ENCODE measurements at places on chromosomes 4 and X.

GRCh38 chr4:28868841-28869240 is 1851.3 kb upstream of the PCDH7 start:
- DNase-seq: no peak

GRCh38 chr4:88585917-88586316 is 6.4 kb upstream of the HERC3 start:
- DNase-seq: no peak

DNA sequence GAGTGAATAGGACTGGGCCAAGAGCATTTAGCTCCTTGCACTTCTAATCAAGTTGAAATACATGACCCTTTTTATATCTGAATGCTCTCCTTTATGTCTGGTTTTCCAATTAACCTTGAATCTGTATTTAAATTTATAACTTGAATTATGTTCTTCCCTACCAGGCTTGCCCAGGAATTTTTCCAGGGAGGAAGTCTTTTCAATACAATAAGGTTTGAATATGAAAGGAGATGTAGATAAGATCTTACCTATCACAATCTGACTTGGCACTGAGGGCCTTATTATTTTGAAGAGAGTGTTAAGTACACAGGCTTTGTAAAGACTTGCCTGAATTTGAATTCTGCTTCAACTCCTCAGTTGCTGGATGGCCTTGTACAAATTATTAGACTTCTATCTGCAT is 555.7 kb downstream of the PCDH7 start:
- no peak for DNase-seq

GRCh38 chr4:38132107-38132673 is 172.0 kb downstream of the PTTG2 start:
- peak; percentile 73 for DNase-seq

- no peak for DNase-seq
Observed at GRCh38 chr4:74598611-74599325, 153.8 kb downstream of the AREG start.

DNA sequence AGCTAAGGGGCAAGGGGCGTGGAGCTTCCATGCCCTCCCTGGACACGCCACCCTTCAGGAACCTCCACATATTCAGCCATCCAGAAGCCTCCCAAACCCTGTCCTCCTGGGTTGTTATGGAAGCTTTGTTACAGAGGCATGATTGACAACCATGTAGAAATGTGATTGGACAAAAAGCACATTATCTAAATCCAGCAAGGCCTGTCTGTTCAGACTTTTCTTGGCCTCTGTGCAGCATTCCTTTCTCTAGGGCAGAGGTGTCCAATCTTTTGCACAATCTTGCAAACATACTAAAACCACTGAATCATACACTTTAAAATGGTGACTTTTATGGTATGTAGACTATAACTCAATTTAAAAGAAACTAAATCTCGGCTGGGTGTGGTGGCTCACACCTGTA is 12.7 kb downstream of the STEEP1 start:
- no peak for DNase-seq

GRCh38 chrX:140099221-140099620 is 133.9 kb upstream of the CXorf66 start:
- no peak for DNase-seq

- DNase-seq: no peak
Observed at GRCh38 chr4:119517361-119518229, 111.0 kb downstream of the PDE5A start.

DNA sequence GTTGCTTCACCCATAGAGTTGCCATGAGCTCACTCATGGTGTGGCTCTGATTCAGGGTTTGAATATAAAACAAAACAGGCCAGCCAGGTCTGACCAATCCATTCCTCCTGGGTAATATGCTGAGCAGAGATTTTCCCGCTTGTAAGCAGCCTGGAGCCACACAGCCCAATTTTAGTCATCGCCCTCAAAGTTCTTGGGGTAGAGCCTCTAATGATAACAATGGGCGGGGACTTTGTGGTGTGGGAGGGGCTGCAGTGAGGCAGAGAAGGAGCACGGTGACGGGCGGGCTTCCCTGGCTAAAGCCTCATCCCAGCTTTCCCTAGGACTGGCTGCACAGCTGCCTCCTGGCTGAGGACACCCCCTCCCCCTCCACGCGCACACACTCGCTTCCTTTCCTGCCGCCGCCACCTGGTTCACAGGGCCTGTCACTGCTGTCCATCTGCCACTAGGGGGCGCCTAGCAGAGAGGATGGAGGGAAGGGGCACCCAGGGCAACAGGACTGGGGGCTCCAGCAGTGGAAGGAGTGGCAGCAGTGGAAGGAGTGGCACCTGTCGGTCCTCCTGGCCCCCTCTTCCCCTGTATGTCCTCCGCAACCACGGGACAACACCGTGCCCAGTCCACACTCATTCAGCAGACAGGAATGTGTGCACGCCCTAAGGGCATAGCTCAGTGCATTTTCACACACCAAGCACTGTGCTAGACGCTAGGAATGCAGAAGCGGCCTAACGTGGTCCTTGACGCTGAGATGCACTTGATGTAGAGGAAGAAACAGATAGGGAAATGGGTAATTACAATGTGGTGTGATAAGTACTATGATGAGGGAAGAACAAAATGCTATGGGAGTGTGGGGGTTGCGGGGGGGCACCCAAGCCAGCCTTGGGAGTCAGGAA is 26.8 kb downstream of the PRPS1 start:
- DNase-seq: peak; percentile 66

DNA sequence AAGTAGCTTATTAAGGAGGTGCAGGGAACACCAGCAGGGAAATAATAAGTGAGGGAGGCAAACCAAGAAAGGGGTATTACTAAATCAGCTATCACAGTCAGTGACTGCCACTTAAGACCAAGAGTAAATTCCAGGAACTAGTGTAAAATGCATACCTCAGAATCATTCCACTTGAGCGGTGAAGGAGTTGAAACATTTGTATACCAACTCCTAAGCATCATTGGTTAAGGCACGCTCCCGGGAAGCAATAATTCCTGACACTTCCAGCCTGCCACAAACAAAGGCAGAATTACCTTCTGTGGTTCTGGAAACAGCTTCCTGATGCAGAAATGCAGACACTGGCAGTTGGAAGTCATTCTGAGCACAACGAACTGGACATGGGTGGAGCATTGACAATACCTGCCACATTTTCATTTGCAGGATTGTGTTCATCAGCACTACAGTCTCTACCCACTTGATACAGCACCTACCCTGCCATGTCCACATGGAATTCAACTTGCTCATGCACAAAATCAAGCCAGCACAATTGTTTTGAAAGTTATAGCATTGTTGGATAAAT is 82.1 kb downstream of the PPP1R2C start:
- no peak for DNase-seq

DNA sequence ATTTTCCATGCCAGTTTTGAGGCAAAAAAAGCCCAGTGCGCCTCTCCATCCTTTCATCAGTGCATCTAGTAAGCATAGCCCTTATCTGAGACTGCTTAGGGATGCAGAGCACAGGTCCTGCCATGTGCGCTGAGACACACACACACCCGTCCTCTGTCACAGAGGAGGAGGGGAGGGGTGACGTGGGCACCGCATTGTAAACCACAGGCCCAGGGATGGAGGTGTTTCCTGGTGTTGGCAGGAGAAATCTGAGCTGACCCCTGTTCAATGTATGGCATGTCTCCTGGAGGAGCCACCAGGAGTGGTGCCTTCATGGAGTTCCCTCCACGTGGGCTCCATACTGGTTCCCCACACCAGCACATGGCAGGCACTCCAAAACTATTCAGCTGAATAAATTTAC is 65.8 kb upstream of the HELT start:
- DNase-seq: no peak

- no peak for DNase-seq
Observed at GRCh38 chrX:73028876-73029275, 26.1 kb downstream of the PABPC1L2B start.

DNA sequence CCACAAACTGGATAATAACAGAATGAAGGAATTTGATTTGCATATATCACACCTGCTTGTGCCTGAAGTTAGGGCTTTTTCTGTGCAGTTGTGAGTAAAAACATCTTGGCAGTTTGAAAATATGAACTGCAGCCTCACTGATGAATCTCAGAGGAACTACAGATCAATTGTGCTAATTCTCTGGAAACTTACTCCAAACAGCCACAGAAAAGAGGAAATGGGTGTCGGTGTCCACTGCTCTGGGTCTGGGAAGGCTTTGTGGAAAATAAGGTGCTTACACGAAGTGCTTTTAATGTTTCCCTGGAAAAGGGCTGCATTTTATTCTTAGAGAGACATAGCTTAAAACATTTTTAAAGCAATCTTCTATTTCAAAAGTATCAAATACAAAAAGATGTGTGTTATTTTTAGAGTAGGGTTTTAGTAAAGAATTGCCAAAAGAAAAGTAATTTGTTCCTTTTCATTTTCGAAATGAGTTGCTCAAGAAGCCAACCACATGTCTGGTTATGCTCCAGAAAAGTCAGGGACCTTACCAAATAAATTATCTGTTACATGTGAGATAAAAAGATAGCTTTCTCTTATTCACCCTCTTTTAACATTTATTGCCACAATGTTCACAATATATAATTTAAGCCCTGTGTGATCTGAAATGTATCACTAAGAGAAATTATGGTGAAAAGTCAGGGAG is 240.1 kb downstream of the FRAS1 start:
- peak; percentile 68 for DNase-seq

- DNase-seq: no peak
Observed at GRCh38 chr4:145815626-145816025, 123.0 kb downstream of the ZNF827 start.

DNA sequence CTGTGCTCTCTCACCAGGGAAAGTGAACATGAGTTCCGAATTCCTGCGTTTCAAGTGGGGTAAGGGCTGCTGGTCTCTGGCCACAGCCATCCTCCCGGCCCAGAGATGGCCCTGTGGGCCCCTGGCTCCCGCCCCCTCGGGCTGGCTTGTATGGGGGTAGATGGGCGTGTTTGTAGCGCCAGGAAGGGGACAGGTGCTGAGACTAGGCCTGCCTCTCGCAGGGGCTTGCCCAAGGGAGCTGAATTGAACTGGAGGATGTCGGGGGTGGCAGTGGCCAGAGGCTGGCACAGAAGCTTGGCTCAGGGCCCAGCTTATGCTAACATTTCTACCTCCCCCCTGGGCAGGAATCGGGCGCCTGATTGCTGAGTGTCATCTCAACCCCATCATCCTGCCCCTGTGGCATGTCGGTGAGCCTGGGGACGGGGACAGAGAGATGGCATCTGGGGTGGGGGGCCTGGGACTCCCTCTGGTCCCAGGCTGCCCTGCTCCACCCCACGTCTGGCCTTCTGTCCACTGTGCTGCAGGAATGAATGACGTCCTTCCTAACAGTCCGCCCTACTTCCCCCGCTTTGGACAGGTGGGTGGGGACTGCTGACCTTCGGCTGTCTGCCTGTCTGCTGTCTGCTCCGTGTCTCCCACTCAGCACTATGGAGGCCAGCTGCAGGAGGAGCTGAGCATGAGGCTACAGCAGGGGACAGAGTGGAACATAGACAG is 8.5 kb downstream of the TAFAZZIN start:
- no peak for DNase-seq

- no peak for DNase-seq
Observed at GRCh38 chrX:6149060-6149872, 79.4 kb downstream of the NLGN4X start.

DNA sequence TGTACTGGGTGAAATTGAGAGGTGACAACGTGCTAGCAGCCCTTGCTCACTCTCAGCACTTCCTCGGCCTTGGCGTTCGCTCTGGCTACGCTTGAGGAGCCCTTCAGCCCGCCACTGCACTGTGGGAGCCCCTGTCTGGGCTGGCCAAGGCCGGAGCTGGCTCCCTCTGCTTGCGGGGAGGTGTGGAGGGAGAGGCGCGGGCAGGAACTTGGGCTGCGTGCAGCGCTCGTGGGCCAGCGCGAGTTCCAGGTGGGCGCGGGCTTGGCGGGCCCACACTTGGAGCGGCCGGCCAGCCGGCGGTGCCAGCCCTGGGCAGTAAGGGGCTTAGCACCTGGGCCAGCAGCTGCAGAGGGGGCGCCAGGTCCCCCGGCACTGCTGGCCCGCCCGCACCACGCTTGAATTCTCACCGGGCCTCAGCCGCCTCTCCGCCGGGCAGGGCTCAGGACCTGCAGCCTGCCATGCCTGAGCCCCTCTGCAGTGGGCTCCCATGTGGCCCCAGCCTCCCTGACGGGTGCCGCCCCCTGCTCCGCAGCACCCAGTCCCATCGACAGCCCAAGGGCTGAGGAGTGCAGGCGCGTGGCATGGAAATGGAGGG is 249.5 kb upstream of the ETNPPL start:
- DNase-seq: no peak

- DNase-seq: no peak
Observed at GRCh38 chrX:16433021-16433420, 216.9 kb upstream of the S100G start.

GRCh38 chrX:145654486-145654885 is 163.1 kb upstream of the SLITRK2 start:
- DNase-seq: no peak

DNA sequence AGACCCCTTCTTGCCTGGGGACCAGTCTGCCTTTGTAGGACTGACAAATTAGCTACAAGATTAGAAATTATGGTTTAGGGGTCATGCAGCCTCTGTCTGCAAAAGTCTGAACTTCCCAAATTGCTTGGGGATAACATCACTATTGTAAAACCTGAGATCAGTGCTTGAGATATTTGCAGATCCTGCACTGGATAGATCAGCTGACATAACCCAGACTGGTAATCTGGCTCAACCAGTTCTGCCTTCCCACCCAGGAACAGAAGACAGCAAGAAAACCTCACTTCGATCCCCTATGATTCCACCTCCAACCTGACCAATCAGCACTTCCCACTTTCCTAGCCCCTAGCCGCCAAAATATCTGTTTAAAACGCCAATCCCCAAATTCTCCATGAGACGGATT is 202.8 kb upstream of the DIAPH2 start:
- no peak for DNase-seq

GRCh38 chrX:48021026-48021900 is 14.5 kb downstream of the SPACA5 start:
- peak; percentile 86 for DNase-seq

- peak; percentile 34 for DNase-seq
Observed at GRCh38 chr4:924107-925096, 7.7 kb downstream of the GAK start.

GRCh38 chr4:152283801-152284470 is 252.0 kb downstream of the FBXW7 start:
- DNase-seq: no peak

DNA sequence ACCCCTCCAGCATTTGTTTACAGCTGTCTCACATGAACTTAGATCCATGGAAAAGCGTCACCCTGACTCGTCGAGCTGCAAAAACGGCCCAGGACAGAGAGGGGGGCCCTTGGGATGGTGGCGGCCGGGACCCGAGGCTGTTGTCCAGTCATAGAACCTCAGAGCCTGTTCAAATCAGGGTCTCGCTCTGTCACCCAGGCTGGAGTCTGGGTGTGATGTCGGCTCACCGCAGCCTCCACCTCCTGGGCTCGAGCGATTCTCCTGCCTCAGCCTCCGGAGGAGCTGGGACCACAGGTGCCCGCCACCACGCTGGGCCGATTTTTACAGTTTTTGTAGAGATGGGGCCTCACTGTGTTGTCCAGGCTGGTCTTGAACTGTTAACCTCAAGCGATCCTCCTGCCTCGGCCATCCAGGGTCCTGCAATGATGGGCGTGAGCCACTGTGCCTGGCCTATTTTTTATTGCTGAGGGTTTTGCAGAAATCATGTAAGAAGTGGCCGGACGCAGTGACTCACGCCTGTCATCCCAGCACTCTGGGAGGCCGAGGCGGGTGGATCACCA is 42.6 kb upstream of the PPP2R3B start:
- DNase-seq: no peak

GRCh38 chr4:13977746-13978145 is 350.2 kb upstream of the BOD1L1 start:
- no peak for DNase-seq

All from left lung (tissue), 14 donors.